ENCODE measurements at places on chromosomes 11 and 22.

- DNase-seq: no peak
Observed at GRCh38 chr11:44621140-44621681, 55.7 kb downstream of the CD82 start.

DNA sequence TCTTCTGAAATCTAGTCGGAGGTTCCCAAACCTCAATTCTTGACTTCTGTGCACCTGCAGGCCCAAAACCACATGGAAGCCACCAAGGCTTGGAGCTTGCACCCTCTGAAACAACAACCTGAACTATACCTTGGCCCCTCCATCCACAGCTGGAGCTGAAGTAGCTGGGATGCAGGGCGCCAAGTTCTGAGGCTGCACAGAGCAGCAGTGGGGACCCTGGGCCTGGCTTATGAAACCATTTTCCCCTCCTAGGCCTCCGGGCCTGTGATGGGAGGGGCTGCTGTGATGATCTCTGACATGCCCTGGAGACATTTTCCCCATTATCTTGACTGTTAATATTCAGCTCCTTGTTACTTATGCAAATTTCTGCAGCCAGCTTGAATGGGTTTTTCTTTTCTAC lies 38.3 kb upstream of the MMP7 start:
- DNase-seq: no peak

DNA sequence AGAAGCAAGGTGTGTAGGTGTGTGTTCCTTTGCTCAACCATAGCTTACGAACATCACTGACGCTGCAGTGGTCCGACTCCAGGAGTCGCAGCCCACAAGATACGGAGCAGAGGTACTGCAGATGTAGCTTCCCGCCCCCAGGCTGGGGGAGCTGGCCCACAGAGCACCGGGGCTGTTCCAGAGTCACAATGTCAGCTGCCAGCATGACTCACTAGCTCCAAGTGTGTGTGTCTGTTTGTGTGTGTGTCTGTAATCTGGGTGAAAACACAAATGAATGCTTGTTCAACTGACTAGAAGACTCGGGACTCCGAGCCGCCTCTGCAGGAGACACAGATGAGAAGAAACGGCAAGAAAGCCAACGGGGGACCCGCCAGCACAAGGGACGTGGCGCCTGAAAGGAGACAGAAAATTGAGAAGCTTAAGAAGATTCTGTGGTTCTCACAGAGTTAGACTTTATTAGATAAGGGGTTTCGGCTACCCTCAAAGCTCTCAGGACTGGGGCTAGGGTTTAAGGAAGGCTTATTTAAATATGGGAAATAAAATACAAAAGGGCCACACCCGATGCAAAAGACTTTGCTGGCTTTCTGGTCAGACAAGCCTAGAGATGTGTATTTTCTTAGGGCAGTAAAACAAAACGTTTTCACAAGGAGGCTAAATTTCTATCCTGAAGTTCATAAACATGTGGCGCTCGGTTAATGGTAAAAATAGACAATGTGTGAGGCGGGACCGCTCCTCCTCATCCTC lies 10.7 kb downstream of the VSIG10L2 start:
- no peak for DNase-seq

- DNase-seq: no peak
Observed at GRCh38 chr11:113147249-113147648, 167.1 kb upstream of the TTC12 start.

DNA sequence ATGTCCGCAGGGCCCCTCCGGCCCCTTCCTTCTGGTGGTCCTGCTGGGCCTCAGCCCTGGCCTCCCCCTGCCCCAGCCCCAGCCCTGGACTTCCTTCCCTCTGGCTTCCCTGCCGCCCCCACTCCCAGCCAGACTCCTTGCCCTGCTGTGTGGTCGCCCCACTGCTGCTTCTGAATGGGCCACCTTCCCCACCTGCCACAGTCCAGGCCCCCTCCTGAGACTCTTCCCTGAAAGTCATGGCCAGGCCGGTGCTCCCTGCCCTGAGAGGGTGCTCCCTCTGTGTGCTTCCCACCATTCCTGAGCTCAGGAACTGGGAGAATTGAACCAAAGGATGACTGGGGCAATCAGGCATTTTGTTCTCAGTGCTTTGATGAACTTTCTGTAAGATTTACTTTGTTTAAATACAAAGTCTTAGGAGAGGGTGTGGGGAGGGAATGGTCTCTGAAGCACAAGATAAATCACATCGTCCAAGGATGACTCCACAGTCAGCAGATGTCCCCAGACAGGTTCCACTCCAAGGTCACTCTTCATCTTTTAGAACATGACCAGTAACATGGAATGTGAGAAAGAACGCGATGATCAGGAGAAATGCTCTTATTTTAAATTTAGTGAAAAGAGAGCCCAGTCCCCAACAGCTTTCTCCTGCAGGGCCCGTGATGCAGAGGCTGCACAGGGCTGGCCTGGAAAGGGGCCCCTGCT lies 774 bp downstream of the APOBEC3D start:
- no peak for DNase-seq

DNA sequence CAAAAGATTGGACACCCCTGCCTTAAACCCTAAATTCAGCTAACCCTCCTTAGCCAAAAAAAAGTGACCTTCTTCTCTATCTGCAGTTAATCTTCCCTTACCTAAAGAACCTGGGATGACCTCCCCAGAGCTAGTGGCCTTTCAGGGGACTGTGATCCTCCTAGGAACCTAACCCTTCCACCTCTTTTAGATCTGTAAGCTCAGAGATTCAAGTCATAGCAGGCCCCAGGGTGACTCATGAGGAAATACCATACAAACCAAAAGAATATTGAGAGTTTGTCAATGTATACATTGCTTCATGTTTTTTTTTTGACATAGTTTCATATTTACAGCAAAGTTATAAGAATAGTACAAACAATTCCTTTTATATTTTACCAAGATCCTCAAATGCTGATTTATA lies 38.3 kb upstream of the CXCR5 start:
- no peak for DNase-seq

DNA sequence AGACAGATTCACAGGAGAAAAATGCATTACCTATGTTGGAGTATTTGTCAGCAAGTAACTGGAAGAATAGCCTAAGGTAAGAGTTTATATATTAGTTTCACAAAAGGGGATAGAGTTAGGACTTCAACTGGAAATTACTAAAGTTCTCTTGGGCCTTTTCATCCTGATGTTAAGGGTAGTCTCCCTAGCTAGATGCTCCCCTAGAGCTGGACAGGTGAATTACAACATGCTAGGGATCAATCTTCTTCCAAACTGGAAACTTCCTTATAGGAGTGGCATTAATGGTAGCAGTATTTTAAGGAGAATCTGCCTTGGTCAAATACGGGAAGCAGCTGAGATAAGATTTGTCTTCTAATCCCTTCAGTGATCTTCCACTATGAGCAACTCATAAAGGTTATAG lies 632.8 kb upstream of the RAG2 start:
- DNase-seq: no peak

- no peak for DNase-seq
Observed at GRCh38 chr22:39214383-39215069, 30.3 kb downstream of the PDGFB start.

DNA sequence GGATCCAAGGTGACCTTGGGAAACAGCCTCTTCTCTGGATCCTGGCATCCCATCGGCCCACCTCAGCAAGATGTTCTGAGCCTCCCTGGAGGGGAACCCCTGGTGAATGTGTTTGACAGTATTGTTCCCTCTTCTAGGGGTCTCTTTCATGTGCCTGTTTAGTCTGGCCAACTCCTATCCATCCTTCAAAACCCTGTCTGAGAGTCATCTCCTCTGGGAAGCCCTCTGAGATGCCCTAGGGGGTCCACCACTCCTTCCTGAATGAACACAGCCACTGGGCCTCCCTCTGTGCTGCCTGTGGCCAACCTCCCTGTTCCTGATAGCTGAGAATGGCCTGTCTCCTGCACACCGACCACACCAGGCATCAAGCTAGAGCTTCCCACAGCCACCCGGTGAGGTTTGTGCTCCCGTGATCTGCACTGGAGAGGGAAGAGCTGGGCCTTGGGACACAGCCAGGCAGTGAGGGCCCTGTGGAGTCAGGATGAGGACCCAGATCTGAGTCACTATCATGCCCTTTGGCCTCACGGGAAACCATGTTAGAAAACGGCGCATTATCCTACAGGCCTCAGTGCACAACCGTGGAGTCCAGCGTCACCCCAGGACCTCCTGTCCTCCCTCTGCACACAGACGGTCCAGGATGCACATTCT lies 8.8 kb downstream of the WNT7B start:
- DNase-seq: no peak

All from stimulated activated CD4-positive, alpha-beta T cell treated with anti-CD3 and anti-CD28 coated beads, Interleukin-1b, Interleukin-23, amount 100 ng/mL, for 1 hour (primary cell).